ENCODE measurements at places on chromosomes 7 and 10.

DNA sequence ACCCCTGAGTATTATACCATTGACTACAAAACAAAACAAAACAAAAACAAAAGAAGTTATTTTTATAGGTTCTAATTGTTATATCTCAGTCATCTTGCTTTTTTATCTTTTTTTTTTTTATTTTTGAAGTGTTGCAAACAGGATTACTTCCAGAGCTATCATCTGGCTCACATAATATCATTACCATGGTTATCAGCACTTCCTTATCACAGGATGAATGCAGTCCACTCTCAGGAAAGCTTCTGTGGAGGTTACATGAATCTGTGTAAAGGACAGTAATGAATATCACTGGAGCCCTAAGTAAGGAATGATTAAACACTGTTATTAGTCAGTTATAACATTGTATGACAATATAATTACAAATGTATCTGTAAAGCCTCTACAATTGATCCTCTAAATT, 451.5 kb downstream of the PLXDC2 start:
- no peak for DNase-seq

DNA sequence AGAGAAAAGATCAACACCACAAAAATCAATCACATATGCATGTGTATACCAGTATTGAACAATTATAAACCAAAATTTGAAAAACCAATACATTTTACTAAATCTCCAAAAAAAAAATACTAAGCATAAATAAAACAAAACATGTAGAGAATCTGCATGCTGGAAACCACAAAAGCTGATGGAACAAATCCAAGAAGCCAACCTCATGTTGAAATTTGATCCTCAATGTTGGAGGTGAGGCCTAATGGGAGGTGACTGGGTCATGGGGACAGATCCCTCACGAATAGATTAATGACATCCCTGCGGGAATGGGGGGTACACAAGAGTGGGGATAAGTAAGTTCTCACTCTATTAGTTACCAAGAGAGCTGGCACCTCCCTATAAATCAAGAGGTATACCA, 82.5 kb downstream of the OAT start:
- no peak for DNase-seq

DNA sequence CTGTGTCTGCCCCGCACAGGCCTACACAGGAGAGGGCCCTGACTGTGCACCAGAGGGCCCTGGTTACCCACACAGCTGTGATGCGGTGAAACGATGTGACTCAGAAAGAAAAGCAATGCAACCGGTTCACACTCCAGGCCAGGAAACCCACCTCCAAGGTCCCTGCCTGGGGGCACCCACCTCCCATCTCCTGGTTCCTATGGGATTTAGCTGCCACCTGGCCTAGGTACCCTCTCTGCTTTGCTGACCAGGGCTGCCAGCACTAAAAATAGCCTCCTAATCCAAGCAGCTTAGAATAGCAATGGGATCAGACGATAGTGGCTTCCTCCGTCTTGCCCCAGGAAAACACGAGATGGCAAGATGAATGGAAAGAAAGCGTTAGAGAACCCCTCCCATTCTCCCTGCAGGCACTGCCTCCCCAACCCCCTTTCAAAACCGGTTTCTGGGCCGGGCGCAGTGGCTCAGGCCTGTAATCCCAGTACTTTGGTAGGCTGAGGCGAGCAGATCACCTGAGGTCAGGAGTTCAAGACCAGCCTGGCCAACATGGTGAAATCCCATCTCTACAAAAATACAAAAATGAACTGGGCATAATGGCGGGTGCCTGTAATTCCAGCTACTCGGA, 12.4 kb downstream of the RBP3 start:
- no peak for DNase-seq

GRCh38 chr10:15439341-15439842, 68.3 kb upstream of the FAM171A1 start:
- DNase-seq = no peak

DNA sequence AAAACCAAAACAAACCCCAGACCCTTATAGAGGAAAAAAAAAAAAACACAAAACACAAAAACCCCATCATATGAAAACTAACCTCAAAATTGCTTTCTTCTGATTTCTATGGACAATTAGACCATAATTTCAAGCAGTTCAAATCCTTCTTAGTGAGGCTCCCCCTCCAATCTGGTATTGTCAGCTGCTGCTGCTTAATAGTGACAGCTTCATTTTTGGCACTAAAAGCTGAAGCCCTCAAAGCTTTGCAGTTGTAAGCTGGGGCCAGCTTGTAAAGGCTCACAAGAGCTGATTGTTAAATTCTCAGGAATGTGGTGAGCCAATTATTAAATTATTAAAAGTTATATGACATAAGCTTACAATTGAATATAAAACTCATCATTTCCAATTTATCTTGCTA, 21.9 kb downstream of the ATXN7L1 start:
- DNase-seq = no peak

DNA sequence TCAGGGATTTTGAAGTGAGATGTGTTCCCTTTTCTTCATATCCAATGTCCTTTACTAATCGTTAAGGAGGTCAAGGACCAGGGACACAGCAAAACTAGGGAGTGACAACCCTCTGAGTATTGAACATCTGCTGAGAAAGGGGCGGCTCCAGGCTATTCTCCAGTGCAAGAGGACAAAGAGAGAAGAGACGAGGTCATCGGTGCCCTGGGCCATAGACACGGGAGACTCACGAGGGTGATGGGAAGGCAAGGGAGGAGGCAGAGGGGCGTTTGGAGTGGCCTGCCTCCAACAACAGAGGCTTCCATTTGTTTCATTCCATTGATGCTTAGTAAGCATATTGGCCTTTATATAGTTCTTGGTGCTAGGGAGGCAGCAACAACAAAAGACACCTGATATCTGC, 268.4 kb downstream of the CXCL12 start:
- DNase-seq = no peak

- DNase-seq = no peak
These were observed 46.4 kb upstream of the RSBN1L start for GRCh38 chr7:77649716-77650349.

DNA sequence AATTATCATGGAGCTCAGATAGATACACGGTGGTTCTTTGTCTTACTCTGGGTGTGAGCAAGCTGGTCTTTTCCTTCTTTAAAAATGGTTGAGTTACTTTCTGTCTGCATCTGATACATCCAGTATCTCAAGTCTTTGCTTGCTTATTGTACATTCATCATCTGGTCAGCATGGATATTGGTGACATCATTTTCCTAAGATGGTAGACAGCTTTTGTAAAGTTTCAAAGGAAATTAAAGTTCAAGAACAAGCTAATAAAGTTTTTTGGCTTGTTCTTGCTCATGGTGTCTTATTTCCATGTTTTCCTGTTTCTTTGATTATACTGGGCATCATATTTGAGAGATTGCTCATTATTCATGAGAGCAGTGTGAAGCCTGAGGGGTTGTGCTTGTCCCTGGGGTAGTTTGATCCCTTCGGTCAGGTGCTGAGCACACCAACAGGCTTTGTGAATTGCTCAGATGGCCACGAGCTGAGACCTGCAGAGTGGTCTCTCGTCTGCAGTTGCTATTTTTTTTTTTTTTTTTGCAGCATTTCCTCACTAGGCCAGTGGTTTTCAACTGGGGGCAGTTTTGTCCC, 38.5 kb downstream of the MGMT start:
- no peak for DNase-seq

DNA sequence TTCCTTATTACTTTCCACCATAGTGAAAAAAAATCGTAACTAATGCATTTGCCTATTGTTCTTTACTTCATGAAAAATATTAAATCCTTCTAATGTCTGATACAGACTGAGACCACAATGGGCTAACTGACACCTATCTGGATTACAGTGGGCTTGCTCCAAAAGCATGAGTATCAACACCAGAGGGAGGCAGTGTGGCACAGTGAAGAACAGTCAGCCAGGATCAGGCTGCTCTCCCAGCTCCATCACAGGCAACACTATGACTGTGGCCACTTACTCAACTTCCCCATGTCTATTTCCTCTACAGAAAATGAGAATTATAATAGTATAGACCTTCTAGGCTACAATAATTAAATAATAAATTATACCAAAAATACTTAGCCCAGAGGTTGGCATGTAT, 97.2 kb downstream of the SLC25A13 start:
- no peak for DNase-seq

DNA sequence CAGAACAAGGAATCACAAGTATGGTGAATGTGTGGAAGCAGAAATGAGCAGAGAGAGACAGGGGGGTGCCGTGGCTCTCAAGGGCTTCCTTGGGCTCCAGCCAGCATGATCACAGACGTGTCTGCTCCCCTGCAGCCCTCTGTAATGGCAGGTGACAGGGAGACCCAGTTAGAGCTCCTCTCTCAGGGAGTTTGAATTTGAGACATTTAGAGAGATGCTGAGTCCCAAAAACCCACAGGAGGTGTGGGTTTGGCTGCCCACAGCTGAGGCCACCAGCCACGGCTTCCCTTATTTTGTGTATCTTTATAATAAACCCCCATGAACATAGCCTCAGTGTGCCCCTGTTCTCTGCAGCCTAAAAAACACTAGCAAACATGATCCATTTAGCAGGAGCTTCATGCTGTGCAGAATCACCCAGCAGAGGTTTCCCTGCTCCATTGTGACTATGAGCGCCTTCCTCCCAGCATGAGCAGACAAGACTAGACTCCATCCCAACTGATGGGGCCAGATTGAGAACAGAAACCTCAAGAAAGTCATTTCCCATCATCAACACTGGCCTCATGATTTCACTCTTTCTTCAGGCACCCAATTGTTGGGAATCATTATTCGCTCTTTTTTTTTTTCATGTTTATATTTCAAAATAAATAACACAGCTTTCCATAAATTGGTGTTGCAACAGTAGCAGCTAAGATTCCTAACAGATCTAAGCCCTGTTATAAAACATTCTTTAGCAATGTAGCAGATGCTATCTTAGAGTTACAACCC, 13.4 kb downstream of the NOD1 start:
- DNase-seq = no peak

GRCh38 chr10:11602919-11603523, 8.4 kb downstream of the USP6NL start:
- peak; percentile 31 for DNase-seq

DNA sequence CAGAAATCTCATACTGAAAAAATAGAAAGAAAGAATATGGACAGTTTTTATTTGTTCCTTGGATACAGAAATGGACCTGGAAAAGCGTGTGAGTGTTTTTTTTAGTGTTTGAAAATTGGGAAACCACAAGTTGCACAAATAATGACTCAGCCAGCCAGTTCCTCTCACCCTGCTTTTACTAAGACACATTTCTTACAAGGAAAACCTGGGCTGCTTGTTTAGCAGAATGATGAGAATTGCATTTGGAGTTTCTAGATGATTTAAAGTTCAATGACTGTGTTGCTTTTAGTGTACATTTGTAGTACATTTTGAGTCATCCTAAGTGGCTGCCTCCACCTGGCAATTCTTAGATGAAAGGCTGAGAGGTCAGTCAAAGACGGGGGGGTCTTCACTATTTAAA, 218.7 kb downstream of the ABCA13 start:
- no peak for DNase-seq

DNA sequence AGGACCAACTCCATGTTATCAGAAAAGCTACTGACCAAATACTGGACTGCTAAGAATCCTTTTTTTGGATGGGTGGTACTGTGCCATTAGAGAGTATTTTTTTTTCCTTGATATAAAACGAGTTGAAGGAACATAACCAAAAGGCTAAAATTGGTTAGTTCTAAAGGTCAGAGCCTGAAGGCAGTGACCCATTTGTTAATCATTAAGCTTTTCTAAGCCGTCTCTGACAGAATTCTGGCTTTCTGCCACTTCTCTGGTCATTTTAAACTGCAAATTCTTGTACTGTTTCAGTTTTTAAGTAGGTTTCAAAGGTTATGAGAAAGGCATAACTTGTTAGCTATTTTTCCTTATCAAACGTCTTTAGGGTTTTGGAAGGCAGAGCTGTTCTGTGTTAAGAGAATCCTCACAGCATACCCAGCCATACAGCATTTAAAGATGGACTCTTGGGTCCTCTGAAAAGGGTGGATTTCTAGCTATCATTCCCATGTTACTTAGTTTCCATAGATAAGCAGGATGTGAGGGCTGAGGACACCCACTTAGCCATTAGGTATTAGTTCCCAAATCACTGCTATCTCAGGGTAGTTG, 196.8 kb downstream of the RNLS start:
- DNase-seq = no peak

DNA sequence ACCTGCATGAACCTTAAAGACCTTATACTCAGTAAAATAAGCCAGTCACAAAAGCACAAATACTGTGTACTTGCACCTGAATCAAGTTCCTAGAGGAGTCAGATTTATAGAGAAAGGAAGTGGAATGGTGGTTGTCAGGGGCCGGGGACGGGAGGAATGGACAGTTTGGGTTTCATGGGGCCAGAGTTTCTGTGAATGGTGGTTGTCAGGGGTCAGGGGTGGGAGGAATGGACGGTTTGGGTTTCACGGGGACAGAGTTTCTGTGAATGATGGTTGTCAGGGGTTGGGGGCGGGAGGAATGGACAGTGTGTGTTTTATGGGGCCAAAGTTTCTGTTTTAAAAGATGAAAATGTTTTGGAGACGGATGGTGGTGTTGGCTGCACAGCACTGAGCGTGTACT, 260.0 kb upstream of the MKI67 start:
- DNase-seq = no peak

- no peak for DNase-seq
These were observed 474.0 kb upstream of the FOXK1 start for GRCh38 chr7:4208086-4208485.

- DNase-seq = no peak
These were observed 6.1 kb upstream of the ZNF467 start for GRCh38 chr7:149779502-149779805.

DNA sequence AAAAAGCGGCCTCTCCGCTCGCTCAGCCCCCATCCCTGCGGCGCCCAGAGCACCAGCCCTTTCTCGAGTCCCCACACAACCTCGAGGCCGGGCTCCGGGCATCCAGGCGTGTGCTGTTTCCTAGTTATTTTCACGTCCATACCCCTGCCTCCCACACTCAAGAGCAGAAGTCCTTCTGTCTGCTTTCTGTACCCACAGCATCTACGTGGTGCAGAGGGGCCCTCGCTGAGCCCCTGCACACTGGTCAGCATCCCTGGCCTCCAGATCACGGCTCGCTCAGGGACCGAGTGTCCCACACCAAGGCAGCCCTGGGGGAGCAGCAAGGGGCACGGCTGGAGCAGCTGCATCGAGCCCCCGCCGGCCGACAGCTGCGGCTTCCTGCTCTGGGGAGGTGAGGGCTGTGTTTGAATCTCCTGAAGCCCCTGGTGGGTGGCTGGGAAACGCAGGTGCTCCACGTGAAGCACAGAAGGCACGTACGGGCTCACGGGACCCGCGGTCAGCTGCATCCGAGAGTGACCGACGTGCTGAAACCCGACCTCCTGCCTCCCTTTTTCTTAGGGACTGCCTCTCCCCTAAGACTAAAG, 333.1 kb downstream of the DNAJB6 start:
- no peak for DNase-seq

GRCh38 chr7:69782917-69783684, 184.8 kb downstream of the AUTS2 start:
- DNase-seq = no peak

Data from NCI-H748 treated with DMSO at 0.1 percent for 48 hours (cell line).